ENCODE measurements at places on chromosomes 12 and 14. TPM values are rescaled to one million over a fixed set of nuclear protein-coding genes. Genes with fewer than 3 reads are reported as not detected.

DNA sequence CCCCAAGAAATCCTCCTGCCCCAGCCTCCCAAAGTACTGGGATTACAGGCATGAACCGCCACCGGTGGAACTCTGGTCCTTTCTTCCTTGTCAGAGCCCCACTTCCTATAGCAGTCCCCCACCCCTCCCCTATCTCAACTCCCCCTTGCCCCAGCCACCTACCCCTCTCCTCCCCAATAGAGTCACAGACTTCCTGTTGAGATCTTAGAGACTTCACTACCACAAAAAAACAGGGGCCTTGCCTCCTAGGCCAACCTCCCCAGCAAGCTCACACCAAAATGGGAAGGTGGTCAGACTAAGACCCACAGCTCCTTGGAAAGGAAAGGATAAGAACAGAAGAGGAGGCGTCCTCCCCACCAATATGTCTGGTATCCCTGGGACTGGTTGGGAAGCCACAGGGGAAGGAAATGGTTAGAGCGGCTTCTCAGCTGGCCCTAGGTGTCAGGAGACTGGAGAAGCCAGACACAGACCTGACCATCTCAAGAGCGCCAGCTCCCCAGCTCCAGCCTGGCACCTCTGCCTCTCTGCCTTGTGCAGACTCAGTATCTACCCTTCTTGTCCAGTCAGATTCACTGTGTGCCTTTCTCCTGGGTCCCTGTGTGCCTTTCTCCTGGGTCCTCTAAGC, 8.5 kb downstream of the ITGB7 start:
- DNase-seq, result no peak

GRCh38 chr14:72947366-72948160, 21.3 kb downstream of the DCAF4 start:
- no peak for DNase-seq

DNA sequence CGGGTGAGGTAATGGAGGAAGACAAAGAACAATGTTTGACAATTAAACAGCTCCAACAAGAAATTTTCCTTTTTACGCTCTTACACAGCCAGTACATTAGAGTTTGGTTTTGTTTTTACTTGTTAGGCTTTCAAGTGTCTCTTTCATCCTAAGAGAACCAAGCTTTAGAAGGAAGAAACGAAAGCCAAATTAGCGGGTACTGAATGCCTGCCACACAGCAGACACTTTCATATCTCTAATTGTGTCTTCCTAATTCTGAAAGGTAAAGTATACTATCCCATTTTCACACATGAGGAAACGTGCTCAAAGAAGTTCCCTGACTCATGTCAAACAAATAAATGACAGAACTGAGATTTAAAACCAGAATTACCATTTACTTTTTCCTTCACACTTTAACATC, 65.0 kb downstream of the CDK17 start:
- no peak for DNase-seq

- DNase-seq, result no peak
Observed at GRCh38 chr14:61409782-61410181, 88.4 kb downstream of the PRKCH start.

DNA sequence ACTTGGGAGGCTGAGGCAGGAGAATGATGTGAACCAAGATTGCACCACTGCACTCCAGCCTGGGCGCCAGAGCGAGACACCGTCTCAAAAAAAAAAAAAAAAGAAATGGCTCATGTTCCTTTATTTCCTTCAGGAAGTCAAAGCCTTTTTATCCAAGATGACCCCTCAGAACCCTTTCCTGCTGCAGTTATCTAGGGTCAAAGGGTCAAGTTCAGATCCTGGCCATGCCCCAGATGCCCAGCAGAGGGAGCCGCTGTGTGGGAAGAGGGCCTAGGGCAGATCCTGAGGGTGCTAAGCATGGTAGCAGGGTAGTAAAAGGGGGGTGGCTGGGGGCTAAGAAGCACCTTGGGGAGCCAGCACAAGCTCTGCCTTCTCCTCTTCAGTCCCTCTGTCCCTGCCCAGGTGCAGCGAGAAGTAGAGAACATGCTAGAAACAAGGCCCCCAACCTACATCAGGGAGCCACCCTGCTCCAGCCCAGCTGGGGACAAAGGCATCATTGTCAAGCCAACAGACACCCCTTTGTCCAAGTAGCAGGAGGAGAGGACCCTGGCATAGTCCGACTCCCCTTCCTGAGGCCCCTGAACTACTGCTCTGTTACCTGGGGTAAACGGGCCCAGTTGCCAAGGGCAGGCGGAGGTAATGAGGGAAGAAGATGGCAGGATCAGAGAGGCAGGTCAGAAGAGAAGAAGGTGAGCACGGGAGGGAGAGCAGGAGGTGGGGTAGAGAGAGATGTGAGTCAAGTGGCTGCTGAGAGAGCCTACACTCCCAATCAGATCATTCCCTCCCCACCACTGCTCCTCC, 6.5 kb downstream of the NFE2 start:
- DNase-seq, result no peak

GRCh38 chr12:65277994-65278575, 398 bp upstream of the MSRB3 start:
- DNase-seq, result peak; percentile 15

- no peak for DNase-seq
Observed at GRCh38 chr14:41605550-41606281, 960 bp upstream of the LRFN5 start.

DNA sequence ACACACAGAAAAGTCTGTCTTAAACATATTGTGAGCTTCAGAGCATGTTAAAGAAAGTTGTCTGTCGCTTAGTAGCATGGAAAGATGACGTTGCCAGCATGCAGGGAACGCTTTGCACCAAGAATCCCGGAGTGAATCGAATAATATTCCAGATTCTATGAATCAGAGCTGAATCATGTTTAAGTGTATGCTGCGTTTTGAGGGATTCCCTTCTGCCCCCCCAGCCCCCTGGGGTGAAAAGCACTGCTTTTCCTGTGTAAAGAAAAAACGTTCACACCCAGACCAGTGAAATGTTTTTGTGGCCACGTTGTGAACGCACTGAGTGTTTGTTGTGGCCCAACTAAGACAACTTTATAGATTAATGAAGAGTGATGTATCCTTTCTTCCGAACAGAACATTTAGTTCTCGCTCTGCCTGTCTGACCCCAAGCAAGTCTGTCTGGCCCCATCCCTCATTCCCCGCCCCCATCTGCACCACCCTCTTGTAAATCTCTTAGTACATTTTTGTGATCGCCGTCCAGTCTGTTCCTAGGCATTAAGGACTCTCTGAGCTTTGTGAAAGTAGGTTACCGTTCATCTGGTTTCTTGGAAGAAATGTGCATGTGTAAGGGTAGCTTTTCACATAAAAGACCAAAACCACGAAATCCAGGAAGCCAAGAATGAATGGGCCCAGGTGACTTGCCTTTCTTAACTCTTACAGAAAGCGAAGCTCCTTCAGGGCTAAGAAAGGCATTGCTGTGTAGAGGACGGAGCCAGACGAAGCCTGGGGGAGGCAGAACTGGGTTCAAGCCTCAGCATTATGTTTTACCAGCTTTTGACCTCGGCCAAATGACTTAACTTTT, 103.0 kb downstream of the SAMD4A start:
- DNase-seq, result no peak

GRCh38 chr12:124910561-124911478, 3.6 kb downstream of the UBC start:
- DNase-seq, result no peak

- DNase-seq, result no peak
Observed at GRCh38 chr12:124593176-124593575, 25.8 kb upstream of the NCOR2 start.

DNA sequence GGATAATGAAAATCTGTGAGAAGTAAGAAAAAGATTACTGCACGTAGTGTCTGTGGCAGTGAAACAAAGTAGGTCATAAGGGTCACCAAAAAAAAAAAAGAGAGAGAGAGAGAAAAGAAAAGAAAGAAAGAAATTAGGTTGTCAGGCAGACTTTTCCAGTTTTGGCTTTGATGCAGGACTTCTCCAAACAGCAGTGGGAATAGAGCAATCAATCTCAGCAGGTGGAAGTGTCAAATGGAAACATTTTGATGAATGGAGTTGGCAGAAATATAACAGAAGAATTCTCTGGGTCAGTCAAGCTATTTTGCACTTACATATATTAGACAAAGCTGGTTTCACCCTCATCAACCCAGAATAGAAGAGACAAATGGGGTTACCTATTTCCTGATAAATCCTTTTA, 745.8 kb downstream of the SLC6A15 start:
- DNase-seq, result no peak

- no peak for DNase-seq
Observed at GRCh38 chr12:98110536-98110935, 404.9 kb upstream of the TMPO start.

- no peak for DNase-seq
Observed at GRCh38 chr14:103199124-103199523, 75.9 kb downstream of the TNFAIP2 start.

DNA sequence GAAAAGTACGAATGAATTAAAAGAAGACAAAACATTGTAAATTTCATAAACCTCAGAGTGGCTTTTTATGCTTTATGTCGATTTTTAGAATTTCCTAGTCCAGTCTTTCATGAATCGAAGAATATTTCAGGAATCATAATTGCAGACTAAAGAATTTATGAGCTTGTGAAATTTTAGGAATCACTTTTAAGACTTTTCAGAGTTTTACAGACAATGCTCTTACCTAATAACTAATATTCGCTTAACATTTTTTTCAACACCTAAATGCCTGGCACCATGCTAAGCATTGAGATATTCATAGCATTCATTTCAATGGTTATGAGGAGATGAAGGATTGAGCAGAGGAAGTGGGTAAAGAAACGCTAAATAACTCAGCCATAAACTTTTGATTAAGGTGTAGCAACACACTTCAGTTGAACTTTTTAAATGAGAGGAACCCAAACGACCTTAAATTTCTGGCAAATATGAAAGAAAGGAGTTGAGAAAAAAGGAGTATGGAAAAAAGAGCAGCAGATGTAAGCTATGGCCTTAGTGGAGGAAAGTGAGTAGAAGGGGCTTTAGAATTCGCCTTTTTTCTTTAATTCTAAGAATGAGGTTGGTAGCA, 739 bp upstream of the USP44 start:
- no peak for DNase-seq

DNA sequence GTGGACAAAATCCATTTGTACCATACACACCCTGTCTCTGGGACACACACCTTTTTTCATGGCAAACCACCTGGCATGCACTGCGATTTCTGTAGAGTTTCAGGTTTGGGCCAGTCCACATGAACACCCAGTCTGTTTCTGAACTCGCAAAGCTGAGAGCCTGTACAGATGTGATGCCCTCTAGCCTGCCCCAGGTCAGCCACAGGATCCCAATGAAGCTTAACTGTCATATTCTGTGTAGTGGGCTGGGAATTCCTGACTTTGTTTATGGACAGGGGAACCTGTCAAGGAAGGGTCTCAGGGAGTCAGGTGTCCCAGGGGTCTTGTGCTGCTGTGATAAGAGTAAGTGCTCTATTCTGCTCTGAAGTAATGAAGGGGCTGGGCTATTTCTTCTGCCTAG, 39.8 kb downstream of the CPM start:
- no peak for DNase-seq

DNA sequence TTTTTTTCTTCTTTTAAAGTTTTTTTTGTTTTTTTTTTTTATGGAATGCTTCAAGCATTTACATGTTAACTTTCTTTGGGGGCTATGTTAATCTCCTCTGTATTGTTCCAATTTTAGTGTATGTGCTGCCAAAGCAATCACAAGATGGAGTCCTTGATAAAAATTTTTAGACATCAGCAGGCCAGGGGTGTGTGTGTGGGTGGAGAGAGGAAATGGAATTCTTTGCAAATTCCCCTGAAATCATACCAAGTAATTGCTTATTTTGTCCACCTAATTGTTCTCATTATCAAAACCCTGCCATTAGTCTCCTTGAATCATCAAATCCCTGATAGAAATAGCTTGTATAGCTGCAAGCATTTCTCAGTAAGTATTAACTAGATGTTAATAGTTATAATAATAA, 21.7 kb downstream of the RNF212B start:
- DNase-seq, result no peak

DNA sequence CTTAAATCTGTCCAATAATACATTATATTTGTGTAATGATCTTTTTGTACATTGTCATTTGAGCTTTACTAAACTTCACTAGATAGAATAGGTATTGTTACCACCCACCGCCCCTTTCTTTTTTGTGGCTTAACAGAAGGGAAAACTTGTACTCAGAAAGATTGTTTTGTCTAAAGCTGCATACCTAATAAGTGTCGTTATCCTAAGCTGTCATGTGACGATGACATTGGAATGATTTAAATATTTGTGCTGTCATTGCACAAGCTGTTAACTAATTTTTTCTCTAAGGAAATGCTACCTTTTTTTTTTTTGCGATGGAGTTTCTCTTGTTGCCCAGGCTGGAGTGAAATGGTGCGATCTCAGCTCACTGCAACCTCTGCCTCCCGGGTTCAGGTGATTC, 3.6 kb downstream of the DIP2B start:
- no peak for DNase-seq

DNA sequence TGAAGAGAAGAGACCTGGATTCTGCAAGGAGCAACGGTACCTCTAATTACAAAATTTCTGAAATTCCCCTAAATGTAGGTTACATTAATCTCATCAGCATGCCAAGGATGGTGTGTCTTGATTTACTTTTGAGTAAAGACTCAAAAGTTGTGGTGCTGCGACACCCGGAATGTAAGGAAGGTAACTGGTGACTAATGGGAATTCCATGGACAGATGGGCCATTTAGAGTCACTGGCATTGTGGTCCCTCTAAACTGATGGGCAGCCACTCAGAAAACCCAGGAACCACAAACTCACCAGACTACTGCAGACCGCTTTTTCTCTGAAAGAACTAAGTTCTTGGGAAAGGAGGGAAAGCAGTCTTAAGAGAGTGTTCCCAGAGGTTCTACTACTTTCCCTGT, 32.8 kb downstream of the GRIN2B start:
- DNase-seq, result no peak

DNA sequence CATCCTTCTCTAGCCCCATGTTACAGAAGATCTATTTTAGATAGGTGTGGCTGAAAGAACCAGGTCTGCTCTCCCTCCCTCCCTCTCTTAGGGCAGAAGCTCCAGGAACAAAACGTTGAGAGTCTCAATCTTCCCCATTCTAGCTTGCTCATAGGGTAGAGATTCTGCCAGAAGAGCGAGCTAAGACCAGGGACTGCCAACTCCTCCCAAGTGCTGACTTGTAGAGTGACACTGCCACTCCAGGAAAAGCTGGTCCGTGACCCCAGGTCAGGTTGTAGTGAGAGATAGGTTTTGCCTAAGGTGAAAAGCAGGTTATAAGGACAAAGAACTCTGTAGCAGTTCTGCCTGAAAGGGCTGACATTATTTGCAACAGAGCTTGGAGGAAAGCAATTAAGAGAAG, 73.4 kb downstream of the INSM2 start:
- no peak for DNase-seq

KCNJ8 gene
- not detected for total RNA-seq

GALNT4 gene
- total RNA-seq, result 6.2 TPM

CIDEB gene
- 9.4 TPM for total RNA-seq

TC2N gene
- 9.4 TPM for total RNA-seq

GALNT8 gene
- total RNA-seq, result 1.5 TPM

LTBP2 gene
- 0.11 TPM for total RNA-seq

GPX2 gene
- total RNA-seq, result not detected

ITGB7 gene
- total RNA-seq, result 139 TPM

OVCH1 gene
- total RNA-seq, result not detected

LMNTD1 gene
- total RNA-seq, result not detected

Data from activated B cell treated with CpG ODN at 0.5 μM for 24 hours (primary cell).